CD4-positive, alpha-beta T cell treated with Interleukin-17A for 4 hours (primary cell): ENCODE measurements at places on chromosomes 6 and 20.

GRCh38 chr20:19977373-19977770 lies 39.8 kb upstream of the NAA20 start:
- no peak for DNase-seq

GRCh38 chr6:139542351-139542750 lies 167.9 kb upstream of the CITED2 start:
- DNase-seq, result no peak

DNA sequence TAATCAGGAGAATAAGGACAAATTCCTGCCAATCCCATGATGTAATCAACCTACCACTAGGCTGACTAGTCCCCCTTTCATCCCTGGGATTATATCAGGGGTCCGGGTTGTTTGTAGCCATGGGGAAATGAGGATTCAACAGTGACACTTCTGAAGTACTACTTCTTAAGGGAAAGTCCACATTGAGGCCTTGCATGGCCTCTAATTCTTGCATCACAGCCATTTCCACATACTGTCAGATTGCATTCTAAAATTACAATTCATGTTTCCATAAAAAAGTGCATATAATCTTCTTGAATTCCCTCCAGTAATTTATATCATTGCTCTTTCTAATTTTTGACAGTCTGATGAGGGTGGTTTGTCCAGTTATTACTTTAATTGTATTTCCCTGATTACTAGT lies 184.2 kb downstream of the PHF3 start:
- no peak for DNase-seq

- DNase-seq, result no peak
These were observed 120.4 kb downstream of the LRRC1 start for GRCh38 chr6:53915026-53915691.

- DNase-seq, result no peak
These were observed 4.1 kb downstream of the TTLL2 start for GRCh38 chr6:167329014-167329413.
